ENCODE measurements at places on chromosomes 11 and 22.

DNA sequence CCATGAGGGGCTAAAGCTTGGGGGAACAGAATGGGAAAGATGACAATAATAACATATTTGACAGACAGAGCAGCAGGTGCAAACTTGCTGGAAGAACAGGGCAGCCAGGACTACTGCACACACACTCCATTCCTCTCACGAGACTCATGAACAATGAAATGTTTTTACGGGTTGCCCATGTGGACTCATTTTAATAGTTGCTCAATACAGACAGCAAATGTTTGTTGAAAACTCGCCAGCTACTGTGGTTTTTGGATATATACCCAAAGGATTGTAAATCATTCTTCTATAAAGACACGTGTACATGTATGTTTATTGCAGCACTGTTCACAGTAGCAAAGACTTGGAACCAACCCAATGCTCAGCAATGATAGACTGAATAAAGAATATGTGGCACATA, 10.3 kb downstream of the SYT13 start:
- no peak for DNase-seq

DNA sequence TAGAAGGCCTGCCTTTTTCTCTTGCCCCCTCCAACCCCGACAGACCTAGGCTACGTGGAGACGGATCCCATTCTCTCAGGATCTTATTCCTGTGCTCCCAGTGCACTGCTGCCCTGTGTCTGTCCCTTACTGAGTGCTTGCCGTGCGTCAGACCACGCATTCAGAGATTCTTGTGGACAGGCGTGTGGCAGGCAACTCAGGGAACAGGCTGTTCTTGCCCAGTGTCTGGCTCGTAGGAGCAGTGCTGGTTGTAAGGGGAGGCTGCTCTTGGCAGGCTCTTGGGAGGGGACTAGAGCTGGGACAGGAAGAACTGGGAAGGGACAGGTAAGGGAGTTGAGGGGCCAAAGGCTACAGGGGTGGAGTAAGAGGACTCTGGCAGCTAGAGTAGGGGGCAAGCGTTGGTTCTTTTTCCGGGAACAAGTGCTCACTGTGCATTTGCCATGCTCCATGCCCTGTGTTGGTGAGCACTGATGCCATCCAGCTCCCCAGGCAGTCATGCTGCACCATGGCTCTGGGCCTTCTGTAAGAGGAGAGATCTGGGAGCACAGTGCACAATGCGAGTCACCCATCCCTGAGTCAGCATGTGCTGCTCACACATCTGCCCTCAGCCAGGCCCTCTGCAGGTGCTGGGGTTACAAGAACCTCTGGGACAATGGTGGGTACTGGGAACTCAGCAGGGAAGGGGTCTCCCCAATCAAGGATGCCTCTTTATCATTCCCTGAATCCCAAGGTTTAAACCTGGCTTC, 119.1 kb downstream of the TBC1D22A start:
- no peak for DNase-seq

GRCh38 chr22:44870021-44870420, 117.6 kb downstream of the ARHGAP8 start:
- no peak for DNase-seq

DNA sequence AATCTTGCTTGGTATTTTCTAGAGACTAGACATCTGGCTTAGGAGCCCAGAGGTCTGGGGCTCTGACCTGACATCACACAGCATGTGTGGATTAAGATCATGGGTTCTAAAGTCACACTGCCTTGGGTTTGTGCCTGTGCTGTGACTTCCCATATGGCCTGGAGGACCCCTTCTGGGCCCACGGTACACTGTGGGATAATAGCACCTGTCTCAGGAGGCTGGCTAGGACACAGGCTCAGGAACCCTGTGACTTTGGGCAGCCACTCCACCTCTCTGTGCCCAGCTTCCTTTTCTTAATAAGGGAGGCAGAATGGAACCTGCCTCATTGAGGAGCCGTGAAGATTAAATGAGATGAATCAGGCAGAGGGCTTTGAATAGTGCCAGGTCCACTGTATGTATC, 99.2 kb upstream of the B3GAT1 start:
- DNase-seq, result no peak

- no peak for DNase-seq
Measured at GRCh38 chr22:48566741-48567140, 1260.9 kb downstream of the BRD1 start.

GRCh38 chr11:125431481-125431880, 64.6 kb downstream of the FEZ1 start:
- no peak for DNase-seq
